Activated CD4-positive, alpha-beta T cell treated with anti-CD3 and anti-CD28 coated beads, Interleukin-2, amount 50 U/mL, for 1 hour (primary cell): ENCODE measurements at places on chromosomes 2 and 18.
A peak's percentile ranks its signal among the peaks of the same experiment; 100 is the strongest.

DNA sequence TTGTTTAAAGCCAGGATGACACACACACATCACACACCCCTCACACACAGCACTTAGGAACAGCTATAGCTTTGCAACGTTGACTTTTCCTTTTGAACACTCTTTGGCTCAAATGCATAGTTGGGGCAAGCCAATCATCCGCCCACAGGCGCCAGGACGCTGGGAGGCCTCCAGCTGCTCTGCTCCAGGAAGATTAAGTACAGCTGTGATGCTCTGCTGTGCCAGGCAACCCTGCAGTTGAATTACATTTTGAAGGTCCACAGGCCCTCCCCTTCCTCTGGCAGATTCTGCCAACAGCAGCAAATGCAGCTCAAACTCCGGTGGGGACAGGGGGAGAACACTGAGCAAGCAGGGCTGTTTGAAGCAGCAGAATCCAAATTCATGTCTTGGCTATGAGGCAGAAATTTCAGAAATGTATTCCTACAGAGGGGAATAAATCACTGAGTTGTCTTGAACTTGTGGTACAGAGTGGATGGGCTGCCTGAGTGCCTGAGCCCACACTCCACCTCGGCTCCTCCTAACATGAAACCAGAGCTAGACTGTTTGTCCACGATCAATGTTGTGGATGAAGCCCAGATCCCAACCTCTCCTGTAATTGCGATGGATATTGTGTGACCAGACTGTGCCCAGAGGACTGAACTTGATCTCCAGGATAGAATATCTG is 86.5 kb upstream of the PPP1CB start:
- no peak for DNase-seq

DNA sequence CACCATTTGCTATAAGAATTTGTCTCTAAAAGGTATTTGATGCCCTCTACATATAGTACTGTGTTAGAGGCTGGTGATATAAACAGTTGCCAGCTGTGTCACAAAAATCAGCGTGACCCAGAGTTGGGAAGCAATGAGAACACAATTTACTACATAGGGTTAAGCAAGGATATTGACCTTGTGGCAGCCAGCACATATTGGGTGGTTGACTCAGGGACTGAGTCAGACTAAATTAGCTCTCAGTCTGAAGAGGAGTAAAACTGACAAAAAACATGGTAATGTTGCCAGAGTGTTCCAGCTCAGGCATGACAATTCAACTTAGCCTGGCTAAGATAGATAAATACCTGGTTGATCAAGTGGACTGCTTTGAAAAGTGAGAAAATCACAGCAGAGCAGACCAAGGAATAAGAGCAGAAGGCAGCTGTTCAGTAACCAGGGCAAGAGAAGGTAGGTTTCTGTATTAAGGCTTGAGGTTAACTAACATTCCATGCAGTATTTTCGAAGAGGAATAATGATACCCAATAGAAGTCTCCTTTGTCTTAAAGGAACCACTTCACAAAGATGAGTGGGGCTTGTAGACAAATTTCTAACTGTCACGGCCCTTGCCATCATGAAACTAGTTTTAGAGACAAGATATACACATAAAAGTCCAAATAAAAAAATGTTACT is 108.2 kb upstream of the ERBB4 start:
- no peak for DNase-seq

GRCh38 chr2:137207030-137207429 is 441.7 kb downstream of the THSD7B start:
- no peak for DNase-seq

DNA sequence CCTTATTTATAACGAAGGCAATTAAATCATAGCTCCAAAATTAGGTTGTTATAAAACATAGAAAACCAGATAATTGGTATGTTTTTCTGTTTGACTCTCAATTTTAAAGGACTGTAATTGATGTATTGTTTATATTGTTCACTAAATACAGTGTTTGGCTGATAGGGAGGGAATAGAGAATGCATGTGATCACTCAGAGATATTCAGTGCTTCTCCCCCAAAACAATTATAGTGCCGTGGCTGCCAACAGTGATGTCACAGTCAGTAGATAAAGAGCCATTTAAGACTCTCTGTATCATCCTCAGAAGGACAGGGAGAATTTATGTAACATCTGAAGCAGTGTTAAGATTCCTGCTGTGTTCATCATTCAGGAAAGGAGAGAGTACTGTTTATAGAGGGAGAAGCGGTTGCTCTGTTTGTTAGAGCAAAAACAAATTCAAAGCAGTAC is 69.6 kb downstream of the PHLPP1 start:
- no peak for DNase-seq

DNA sequence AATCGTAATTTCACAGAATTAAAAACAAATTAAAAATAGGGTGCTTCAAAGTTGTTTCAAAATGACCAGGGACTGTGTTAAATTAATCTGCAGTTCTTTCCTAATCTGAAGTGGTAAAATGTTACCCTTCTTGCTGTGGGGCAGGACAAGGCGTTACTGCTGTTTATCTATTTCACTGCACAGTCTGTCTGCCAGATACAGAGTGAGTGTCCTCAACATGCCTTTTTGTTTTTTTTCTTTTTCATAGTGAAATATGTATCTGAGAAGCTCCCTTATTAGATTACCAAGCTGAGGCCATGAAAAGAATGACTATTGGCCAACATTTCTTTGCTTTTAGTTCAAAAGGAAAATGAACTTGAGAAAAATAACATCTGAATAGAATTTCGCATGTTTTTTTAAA is 38.0 kb downstream of the KCTD1 start:
- DNase-seq, result no peak

GRCh38 chr2:104867813-104868504 is 14.0 kb downstream of the POU3F3 start:
- no peak for DNase-seq

- no peak for DNase-seq
Measured at GRCh38 chr18:39497821-39498220, 1932.2 kb upstream of the CELF4 start.

GRCh38 chr2:70534183-70534836 is 19.3 kb downstream of the TGFA start:
- no peak for DNase-seq

- DNase-seq, result no peak
Measured at GRCh38 chr2:177287814-177288213, 23.3 kb upstream of the NFE2L2 start.

DNA sequence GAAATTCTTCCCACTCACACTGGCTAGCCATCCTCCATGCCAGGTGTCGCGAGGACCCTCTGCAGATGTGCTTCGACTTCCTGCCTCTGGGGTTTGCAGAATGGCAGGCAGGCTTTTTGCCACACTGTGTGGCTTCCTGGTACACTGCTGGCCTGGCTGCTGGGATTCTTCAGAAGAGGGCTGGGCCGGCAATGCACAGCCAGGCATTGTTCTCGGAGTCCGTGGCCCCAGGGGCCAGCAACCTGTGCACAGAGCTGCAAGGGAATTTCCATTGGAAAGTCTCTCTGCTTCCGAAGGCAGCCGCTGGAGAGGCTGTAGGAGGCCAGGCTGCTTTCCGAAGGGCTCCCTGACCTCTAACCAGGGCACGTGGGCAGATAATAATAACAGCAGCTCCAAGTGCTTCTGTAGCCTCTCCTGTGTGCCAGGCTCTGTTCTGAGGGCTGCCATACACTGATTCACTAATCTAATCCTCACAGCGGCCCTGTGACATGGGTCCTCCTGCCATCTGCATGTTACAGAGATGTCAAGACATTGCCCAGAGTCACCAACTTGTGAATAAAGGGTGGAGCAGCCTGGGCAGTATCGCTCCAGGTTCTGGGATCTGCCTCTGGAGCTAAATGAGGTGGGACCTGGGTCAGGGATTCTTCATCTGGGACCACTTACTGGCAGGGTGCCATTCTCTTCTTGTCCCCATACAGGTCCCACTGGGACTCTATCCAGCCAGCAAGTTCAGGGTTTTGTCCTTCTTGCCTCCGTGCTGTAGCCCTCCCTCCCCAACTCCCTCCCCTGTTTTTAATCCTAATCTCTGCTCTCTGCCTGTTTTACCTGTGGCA is 5.0 kb downstream of the LDLRAD4 start:
- DNase-seq, result no peak

DNA sequence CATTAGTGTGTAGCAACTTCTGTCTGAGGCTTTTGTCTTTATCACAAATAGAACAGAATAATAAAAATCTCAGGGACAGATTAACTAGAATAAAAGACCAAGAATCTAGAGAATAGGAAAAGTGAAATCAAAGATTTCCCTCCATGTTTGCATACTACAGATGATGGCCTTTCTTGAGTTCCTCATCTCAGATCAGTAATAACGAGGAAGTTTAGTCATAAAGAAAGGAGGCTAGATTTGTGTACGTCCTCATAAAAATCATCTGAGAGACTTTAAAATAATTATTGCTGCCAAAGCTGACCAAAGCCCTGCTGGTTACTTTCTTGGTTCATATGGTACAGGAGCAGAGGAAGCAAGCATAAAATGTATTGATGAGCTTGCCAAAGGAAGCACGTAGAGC is 117.3 kb downstream of the MIB1 start:
- no peak for DNase-seq

- no peak for DNase-seq
Measured at GRCh38 chr18:59592624-59593023, 104.6 kb downstream of the CCBE1 start.

DNA sequence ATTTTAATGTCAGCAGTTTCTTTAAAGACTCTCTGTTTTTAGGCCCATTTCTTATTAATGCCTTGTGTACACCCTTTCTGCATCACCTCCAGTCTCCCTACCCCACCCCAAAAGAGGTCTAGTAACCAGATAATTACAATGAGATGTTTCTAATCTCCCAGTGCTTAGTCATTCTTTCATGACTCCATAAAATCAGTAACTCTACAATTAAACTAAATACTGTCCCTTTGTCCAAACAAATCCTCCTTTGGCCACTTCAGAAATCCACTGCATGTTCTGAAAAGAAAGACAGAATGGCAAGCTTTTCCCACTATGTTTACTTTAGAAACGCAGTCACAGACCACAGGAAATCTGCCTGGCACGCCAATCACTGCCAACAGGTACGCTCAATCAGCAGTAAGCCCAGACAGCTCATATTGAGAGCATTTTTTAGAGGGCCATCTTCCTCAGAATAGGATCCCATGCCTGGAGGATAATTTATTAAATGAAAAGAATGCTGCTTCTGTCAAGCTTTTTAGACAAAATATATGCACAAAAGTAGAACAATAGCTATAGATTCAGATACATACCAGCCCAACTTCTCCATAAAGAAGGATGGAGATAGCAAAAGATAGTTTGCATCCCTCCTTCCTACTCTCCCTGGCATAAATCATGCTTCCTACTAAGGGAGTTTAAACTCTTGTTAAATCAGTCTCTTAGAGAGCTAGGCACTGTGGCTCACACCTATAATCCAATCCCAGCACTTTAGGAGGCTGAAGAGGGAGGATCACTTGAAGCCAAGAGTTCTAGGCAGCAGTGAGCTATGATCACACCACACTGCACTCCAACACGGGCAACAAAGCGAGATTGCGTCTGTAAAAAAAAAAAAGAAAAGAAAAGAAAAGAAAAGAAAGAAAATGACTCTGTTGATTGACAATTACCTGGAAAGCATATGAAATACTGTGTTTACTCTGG is 14.6 kb downstream of the CLASP1 start:
- DNase-seq, result no peak

DNA sequence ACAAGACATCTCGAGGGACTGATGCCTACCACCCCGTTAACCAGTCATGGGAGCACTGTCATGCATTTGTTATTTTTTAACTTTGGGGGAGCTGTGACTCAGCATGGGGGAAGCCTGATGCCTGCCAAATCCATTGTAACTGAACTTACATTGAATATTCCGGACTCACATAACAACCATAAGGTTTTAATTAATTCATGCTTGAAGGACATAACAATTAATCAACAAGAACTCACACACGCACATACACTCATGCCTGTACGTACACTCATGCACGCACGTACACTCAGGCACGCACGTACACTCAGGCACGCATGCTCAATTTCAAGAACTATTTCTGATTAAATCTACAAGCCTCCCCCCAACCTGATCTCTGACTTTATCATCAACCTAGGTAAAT is 1639.1 kb downstream of the SUCLG1 start:
- DNase-seq, result no peak

GRCh38 chr2:55235724-55236538 is 3.4 kb downstream of the RPS27A start:
- no peak for DNase-seq

DNA sequence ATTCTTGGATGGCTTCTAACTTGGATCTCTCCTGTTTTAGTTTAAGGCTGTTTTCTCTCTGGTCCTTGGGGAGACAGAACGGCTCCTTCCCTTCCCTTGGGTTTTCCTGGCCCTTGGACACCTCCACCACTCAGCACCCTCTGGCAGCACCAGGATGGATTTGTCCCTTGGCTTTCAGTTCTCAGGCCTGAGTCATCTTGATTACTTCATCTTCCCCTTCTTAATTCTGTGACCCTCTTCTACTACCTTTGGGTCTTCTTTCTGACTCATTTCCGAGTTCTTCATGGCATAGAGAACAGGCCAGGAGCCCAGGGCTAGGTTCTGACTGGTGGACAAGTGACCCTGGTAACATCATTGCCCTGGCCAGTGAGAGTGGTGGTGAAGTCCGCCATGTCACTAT is 14.9 kb downstream of the IGFBP2 start:
- no peak for DNase-seq

- no peak for DNase-seq
Measured at GRCh38 chr2:126858436-126858835, 40.3 kb upstream of the TEX51 start.

DNA sequence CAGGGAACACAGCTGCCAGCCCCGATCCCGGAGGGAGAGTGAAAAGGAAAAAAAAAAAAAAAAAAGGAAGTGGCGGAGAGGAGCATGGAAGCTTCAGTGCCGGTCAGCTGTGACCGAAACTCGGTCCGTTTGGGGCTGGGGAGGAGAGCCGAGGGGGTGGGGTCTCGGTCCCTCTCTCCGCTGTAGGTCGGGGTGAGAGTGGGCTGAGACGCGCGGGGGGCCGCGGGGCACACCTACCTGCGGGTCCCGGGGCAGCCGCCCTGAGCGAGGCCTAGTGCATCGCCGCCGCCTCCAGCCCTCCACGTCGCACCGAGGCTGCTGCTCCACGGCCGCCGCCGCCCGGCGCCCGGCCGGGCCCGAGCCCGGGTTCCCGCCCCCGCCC is 536 bp downstream of the VPS54 start:
- DNase-seq, result peak; percentile 30

- DNase-seq, result no peak
Measured at GRCh38 chr18:9482790-9483189, 7.5 kb downstream of the RALBP1 start.

- no peak for DNase-seq
Measured at GRCh38 chr18:48376406-48376805, 32.8 kb downstream of the ZBTB7C start.

DNA sequence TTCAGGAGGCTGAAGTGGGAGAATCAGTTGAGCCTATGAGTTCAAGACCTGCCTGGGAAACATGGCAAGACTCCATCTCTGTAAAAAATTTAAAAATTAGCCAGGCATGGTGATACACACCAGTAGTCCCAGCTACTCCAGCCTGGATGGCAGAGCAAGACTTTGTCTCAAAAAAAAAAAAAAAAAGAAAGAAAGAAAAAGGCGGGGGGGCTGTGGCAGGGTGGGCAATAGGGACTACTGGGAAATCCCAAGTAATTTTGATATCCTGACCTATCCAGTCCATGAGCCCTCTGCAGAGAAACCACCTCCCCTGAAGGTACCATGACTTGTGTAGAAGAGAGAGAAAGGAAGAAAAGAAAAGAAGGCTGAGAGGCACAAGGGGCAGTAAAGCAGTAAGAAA is 45.3 kb downstream of the ALPK2 start:
- no peak for DNase-seq

- DNase-seq, result no peak
Measured at GRCh38 chr2:110983133-110983532, 137.6 kb upstream of the BCL2L11 start.

GRCh38 chr2:24439280-24439970 is 51.6 kb upstream of the NCOA1 start:
- no peak for DNase-seq
